ENCODE measurements at places on chromosomes 5 and 9.

DNA sequence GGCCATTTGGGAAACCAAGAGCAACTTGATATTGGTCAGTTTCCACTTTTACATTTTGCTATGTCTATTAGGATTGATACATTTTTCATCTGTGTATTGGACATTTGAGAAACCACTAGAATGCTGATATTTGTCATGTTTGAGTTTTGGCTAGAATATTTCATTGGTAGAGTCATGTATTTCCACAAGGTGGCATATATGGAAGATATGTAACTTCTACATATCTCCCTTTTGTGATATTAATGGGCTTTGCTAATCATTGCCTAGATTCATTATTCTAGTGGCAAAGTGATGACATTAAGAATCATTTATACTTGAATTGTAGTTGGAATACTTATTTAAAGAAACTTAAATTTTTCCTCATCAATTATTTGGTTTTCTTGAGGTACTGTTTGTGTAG is 692.9 kb upstream of the EDIL3 start:
- no peak for DNase-seq

DNA sequence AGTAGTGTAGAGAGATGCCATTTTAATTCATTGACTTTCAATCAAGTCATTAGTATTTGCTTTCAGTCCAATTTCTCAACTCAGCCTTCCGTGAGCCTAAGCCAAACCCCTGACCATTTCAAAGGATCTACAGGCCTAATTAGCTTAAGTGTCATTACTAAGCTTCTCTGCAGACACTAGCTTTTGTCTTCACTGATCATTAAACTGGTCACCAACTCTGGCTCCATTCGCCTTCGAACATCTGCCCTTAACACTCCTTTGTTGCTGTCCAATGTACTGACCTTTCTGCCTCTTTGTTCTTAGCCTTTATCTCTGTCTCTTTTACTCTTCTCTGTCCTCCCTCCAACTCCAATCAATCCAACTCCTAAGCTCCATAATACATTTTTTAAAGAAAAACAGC is 299.3 kb downstream of the DIRAS2 start:
- DNase-seq: peak; percentile 8

DNA sequence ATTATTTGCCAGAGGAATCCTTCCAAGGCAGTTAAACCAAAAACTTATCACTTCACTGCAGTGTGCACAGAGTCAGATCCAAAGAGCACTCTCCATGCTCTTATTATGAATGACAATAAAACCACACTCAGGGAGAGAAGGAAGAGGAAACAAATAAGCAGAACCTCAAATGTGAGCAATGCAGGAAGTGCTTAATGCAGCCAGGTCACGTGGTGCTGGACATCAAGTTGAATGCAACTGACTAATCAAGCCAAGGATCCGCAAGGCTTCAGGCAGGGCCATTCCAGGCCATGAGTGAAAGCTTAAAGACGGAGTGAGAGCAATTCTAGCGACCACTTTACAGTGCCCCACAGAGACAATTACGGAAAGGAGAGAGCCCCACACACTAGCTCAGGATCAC is 230.4 kb upstream of the PUM3 start:
- no peak for DNase-seq

DNA sequence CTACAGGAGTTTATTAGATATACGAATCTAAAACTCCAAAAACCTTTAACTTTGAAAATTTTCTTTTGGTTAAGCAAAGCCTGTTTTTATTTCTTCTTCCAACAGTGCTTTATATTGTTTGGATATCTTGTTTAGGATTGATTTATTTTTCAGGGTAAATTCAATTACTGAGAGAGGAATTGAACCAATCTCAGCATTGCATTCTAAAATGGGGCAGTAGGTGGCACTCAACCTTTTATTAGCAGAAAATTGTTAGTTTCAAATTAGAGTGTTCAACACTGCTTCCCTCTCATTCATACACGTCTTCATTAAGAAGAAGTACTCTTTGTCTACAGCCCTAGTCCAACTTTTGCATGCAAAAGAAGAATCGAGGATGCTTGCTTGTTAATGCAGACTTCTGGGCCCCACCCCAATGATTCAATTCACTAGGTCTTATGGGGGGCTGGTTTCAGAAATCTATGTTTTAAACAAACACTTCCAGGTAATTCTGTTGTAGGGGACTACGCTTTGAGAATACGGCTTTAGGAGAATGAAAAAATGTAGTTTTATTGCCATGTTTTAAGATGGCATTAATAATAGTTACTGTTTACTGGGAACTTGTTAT is 26.6 kb downstream of the MRPL22 start:
- DNase-seq: peak; percentile 19

DNA sequence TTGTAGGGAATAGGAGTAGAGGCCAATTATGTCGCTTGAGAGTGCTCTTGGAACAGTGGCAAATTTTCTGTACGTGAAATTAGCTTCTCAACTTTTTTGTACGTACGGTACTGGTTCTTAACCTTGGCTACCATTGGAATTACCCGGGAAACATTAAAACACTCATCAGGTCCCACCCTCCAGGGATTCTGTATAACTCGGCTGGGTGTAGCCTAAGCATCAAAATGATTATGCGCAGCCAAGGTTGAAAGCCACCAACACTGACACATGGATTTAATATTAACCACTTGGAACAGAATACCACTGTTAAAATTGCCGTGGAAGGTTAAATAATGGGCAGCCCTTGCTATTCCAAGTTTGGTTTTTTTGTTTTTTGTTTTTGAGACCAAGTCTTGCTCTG is 17.4 kb downstream of the DNAJA1 start:
- no peak for DNase-seq

- no peak for DNase-seq
Measured at GRCh38 chr5:171906703-171907590, 99.5 kb downstream of the FBXW11 start.

DNA sequence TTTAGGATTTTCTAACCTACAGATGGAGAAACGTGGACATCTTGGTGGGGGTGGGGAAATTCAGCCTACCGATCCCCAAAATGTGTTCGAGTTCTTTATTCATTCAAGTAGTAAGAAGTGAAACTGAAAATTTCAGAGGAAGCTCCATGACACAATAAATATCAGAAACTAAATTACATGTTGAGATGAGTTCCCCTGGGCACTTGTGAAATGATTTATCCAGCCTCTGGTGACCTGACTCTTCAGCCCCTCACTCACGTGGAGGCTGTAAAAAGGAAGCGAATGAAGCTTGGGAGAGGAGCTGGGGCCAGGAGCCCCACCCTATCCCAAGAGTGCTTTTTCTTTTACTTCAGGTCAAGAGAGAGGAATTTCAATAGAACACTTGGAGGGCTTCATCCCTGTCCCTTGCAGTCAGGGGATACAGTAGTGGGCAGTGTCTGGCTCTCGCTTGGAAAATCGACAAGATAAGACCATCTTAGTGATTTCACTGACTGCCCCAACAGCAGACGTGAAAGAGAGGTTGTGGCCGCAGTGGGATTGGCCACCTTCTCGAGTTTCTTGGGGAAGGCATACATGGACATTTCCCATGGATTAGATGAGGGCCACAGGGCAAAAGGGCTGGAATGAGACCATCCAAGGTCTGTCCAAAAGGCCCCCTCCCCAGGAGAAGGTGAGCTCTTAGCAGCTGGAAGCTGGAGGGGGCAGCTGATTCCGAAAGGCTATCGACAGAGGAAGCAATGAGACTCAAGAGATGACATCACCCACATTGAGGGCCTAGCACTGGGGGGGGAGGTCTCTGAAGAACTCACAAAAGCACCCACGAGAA is 76.8 kb upstream of the SH3PXD2B start:
- DNase-seq: no peak

GRCh38 chr9:20985851-20986600 is 45.4 kb downstream of the HACD4 start:
- no peak for DNase-seq

DNA sequence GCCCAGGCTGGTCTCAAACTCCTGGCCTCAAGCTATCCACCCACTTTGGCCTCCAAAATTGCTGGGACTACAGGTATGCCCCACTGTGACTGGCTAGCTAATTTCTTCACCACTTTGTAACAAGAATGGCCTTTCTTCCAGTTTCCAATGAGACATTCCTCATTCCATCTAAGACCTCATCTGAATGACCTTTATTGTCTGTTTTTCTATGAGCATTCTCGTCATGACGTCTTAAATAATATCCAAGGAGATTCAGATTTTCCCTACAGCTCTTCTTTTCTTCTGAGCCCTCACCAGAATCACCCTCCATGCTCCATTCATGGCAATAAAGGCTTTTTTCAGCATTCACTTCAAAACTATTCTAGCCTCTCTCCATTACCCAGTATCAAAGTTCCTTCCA is 30.2 kb upstream of the STK32A start:
- no peak for DNase-seq

DNA sequence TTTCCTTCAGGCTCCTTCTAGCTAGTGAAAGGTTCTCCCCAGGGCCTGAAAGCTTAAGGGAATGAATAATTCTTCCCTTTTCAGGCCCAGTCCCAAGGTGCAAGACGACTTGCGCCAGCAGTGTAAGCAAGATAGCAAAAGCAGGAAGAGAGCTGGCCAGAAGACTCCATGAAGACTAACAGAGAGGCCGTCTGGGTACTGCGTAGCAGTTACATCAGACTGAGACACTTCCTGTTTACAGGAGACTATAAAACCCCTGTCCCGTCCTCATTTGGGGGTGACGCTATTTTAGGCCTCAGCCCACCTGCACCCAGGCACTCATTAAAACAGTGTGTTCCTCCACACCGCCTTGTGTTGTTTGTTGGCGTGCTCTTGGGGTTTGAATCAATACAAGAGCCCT is 90.7 kb upstream of the MOCS2 start:
- DNase-seq: no peak

All from astrocyte of the spinal cord (primary cell).